ENCODE measurements at places on chromosomes 2 and 18. TPM values are rescaled to one million over a fixed set of nuclear protein-coding genes. Genes with fewer than 3 reads are reported as not detected.

DNA sequence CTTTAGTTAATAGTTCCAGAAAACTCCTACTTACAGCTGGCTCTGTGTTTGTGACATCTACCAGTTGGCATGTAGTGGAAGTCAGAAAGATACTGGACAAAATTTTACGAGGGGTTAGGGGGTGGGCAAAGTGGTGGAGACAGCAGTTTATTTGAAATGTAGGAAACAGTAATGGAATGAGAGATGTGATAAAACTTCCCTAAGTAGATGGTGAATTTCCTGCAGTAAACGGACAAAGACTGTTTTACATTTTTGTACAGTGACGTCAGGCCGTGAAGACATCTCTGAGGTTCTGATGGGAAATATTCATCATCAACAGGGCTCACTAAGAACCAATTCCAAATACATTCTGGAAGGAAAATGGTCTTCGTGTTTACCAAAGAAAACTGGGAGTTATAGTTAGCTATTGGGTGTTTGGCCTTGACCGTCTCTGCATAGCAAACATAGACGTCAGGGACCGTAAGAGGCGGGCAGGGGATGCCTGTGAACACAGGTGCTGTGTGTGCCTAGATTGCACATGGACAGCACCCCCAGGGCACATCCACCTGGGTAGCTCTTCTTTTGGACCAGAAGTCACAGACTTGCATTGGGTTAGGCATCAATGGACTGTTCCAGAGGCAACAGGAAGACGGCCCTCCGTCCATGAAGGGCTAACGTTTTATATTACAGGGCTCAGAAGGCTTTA, 131.5 kb downstream of the ZNF516 start:
- peak; percentile 69 for DNase-seq

DNA sequence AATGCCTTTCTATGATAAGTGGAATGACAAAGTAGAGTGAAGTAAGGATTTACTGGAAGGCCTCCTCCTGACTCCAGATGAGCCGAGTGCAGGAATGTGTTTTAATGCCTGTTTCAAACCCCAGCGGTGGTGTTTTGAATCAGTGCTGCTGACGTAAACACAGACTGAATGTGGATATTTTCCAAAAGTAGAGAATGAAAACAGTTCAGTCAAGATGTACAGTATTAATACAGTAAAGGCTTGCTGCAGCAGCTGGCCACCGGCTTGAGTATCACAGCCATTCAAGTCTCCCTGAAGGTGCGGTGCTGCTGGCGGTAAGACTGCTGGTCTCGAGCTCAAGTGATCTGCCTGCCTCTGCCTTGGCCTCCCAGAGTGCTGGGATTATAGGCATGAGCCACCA, 46.7 kb downstream of the ARHGAP28 start:
- peak; percentile 63 for DNase-seq

GRCh38 chr18:875912-876311, 28.8 kb upstream of the ADCYAP1 start:
- no peak for DNase-seq

The RGPD4 gene
- total RNA-seq, result not detected

The FSHR gene
- 0.38 TPM for total RNA-seq

DNA sequence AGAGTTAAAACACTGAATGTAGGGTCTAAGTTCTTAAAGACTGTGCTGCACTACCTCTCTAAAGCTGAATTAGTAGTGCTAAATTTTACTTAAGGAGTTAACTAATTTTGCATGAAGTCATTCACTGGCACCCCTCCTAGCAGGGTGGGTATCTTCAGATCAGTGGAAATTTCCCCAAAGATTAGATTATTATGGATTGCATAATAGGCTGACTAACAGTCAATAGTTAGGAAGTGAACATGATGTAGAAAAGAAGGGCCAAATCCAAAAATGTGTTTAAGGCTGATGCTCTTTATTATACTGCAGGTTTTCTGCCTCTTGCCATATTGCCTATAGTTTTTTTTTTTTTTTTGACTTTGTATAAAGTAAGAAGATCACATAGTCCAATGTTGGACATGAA, 5.2 kb downstream of the ZNF638 start:
- peak; percentile 48 for DNase-seq

DNA sequence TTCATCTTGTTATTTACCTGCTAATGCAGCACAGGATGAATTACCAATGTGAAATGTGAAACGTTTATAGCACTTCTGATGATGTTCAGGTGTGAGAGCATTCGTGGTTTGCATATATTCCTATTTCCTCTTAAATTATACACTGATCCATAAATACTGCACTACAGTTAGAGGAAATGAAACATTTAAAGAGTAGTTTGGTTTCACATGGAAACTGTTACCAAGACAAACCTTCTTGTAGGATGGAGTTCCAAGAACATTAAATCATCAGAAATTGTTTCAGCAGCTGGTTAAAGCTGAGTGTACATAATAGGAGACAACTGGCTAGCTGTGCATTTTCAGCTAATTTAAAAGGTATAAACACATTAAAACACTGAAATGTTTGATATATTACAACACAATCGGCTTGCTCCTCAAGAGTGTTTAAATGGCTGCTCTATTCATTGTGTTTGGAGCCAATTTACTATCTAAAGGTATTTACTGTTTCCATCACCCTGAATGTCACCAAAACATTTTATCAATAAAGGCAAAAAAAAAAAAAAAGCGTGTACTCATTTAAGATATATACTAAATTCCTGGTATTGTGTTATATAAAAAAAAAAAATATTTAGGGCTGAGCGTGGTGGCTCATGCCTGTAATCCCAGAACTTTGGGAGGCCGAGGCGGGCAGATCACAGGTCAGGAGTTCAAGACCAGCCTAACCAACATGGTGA, 100.6 kb downstream of the DYM start:
- DNase-seq, result peak; percentile 75

GRCh38 chr2:218708086-218708485, 2.5 kb upstream of the TTLL4 start:
- no peak for DNase-seq

GRCh38 chr2:241965931-241966412, 96.4 kb downstream of the RTP5 start:
- peak; percentile 98 for DNase-seq

DNA sequence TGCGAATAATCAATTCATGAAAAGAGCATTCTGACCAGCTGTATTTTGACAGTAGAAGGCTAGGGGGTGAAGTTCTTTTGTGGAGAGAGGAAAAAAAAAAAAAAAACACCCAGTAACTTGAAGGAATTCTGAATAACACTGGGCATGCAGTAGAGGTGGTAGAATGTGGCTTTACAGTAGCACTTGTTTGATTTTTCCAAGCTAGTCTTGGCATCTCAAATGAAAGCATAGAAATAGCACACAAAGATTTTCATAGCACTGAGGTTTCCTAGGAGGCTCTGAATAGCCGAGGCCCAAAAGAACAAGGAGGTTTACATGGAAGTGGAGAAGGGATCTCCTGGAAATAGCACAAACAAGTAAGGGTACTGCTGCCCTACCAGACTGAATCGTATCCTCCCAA, 470.2 kb upstream of the CDH20 start:
- no peak for DNase-seq

DNA sequence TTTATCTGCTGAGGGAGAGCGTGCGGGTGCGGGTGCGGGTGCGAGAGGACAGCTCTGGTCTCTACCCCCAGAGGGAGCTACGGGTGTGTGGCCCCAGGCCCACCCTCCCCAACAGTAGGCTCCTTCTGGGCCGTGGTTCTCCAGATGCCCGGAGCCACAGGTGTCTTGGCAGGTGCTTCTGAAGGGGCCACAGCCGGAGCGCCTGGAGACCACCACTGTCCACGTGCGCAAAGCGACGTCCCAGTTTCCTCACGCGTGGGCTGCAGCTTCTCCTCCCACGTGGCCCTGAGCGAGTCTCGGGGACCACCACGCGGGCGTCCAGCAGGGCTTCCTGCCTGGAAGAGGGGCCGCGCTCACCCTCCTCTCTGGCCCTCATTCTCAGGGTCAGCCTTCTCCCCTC, 90.6 kb downstream of the BIN1 start:
- no peak for DNase-seq

The LYG1 gene
- total RNA-seq, result 1.1 TPM

GRCh38 chr2:144481666-144482065, 38.3 kb downstream of the ZEB2 start:
- DNase-seq, result no peak

The SLC40A1 gene
- 3.1 TPM for total RNA-seq

DNA sequence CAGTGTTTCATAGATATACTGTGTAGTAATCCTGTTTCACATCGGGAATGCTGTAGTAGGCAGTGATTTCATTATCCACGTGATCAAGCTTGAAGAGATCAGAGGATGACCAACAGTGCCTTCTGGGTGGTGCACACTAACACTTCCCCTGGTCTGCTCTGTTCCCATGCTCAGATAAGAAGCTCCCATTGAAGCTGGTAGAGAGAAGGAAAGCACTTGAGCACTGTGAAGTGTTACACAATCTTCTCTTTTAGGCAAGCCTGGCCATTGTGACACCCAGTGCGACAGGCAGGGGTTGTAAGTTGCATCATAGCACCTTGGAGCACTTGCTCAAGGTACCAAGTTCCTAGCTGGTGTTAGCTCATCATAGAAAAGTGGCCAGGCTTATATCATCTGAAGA, 30.6 kb upstream of the GPD2 start:
- no peak for DNase-seq

- peak; percentile 20 for DNase-seq
Measured at GRCh38 chr2:196849895-196850294, 40.7 kb upstream of the C2orf66 start.

The HJURP gene
- 5.9 TPM for total RNA-seq

The ASB18 gene
- total RNA-seq, result not detected

The NAT8 gene
- total RNA-seq, result not detected

DNA sequence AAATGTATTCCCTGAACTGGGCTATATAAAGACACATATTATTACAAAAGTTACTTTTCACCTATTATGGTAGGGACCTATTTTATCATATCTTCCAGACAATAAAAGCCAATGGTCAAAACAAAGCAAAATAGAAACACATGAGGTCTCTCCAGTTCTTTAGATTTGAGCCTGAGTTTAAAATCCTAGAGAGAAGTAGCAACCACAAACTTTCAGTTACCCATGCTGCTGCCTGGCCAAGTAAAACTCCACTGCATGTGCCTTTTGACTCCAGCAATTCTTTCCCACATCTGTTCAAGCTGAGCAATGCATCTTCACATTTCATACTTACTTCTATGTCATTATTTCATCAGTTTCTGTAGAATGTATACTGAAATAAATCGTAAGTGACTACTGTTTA, 405.3 kb downstream of the STK39 start:
- no peak for DNase-seq

- peak; percentile 29 for DNase-seq
Measured at GRCh38 chr2:88181511-88181910, 11.4 kb downstream of the THNSL2 start.

DNA sequence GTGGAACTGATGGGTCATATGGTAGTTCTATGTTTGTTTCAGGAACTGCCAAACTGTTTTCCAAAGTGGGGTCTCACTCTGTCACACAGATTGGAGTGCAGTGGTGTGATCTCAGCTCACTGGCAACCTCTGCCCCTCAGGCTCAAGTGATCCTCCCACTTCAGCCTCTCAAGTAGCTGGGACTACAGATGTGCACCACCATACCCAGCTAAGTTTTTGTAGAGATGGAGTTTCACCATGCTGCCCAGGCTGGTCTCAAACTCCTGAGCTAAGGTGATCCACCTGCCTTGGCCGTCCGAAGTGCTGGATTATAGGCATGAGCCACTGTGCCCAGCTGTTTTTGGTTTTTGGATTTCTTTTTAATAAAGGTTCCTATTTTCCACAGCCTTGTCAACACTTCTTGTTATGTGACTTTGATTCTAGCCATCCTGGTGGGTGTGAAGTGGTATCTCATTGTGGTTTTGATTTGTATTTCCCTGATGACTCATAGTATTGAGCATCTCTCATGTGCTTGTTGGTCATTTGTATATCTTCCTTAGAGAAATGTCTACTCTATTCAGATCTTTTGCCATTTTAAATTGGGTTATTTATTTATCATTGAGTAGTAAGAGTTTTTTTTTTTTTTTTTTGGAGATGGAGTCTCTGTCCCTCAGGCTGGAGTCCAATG, 22.8 kb downstream of the NPC1 start:
- peak; percentile 68 for DNase-seq

- no peak for DNase-seq
Measured at GRCh38 chr2:137963535-137964065, 673 bp upstream of the HNMT start.

The LIPG gene
- total RNA-seq, result 11.0 TPM

The UCN gene
- 1.1 TPM for total RNA-seq

The TNFAIP6 gene
- total RNA-seq, result 0.75 TPM

The CDH19 gene
- total RNA-seq, result not detected

DNA sequence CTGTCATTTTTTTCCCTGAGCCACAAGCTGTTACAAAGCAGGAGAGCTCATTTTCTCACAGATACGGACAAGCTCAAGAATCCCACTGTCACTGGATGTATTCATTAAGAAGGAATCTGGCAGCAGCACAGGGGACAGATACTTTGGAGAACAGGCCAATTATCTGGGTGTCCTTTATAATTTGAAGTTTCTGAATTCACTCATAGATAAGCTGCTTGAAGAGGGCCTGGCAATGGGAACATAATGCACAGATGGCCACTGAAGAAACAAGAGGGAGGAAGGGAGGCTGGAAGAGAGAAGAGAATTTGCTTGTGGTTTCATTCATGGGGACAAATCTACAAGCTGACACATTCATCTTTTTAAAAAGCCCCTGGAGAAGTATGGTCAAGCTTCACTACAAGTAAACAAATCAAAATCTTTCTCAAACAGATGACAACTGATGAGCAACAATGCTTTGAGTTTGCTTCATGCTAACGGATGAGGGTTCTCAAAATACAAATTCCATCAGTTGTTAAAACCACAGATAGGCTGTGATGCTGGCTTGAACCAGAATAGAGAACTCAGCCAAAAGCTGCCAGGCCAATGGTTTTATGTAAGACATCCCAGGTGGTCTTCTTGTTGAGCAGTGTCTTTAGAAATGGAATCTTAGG, 11.9 kb downstream of the BCL2 start:
- DNase-seq, result peak; percentile 12

The CCDC85A gene
- total RNA-seq, result 8.9 TPM

The QPCT gene
- total RNA-seq, result 23.1 TPM

- DNase-seq, result no peak
Measured at GRCh38 chr2:65742977-65743376, 310.6 kb upstream of the SPRED2 start.

- no peak for DNase-seq
Measured at GRCh38 chr2:129379411-129379810, 600.1 kb upstream of the RAB6C start.

GRCh38 chr2:189348369-189348768, 92.9 kb upstream of the WDR75 start:
- DNase-seq, result no peak

The CHRND gene
- not detected for total RNA-seq

- DNase-seq, result no peak
Measured at GRCh38 chr2:30626397-30626796, 179.4 kb downstream of the LCLAT1 start.

Data from astrocyte (in vitro differentiated cells and primary cell).